ENCODE measurements at places on chromosomes 3 and 15. TPM values are rescaled to one million over a fixed set of nuclear protein-coding genes. Genes with fewer than 3 reads are reported as not detected.

- no peak for DNase-seq
These were observed 2.7 kb downstream of the RFTN1 start for GRCh38 chr3:16510620-16511319.

DNA sequence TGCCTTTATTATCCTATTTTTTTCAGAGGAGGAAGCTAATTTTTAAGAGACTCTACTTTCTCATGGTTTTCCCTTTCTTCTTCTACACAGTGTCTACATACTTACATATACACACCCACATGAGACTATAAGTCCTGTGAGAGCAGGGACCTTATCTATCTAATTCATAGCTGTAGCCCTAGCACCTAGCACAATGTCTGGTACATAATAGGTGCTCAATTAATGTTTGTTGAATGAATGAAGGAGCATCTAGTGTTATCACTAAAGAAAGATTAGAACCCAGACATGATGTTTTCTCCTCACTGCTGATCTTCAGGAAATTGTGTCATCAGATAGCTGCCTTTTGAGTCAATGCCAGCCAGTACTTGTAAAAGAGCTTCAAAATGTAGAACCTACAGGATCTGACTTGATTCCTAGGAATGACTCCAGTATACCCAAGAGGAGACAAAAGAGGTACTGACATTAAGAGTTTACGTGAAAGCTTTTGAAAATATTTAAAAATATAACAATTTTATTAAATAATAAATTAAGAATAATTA lies 2.5 kb downstream of the SCG5 start:
- no peak for DNase-seq

PLCH1 gene
- total RNA-seq = 0.09 TPM

DNA sequence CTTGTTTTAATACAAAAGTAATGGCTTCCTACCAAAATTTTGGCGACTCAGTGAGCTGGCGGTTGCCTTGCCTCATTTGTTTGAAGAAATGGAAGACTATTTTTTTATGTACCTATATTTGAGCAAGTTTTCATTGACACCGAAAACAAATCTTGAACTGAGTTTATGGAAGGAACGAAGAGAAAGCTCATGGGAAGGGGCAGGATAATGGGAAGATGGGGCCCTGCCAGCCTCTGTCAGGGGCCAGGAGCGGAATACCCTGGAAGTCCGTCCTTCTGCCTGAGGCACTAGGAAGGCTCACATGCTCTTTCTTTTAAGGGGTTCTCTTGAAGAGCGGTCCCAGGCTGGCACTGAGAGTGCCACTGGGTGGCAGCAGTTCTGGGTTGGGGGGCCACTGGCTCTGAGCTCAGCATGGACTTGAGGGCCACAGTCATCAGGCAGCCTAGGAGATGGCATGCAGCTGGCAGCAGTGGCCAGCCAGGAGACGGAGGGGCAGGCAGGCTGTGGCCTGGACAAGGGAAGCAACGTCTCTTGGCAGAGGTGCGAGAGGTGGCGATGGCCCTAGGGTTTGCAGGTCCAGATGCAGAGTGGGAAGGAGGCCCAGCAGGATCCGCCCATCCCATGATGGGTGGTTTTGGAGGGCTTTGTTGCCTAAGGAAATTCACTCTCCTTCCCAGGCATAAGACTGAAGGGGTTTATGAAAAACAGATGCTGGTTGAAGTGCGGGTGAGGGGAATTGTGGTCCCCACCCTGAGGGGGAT lies 41.6 kb downstream of the ISG20 start:
- no peak for DNase-seq

- peak; percentile 16 for DNase-seq
These were observed 5.2 kb downstream of the CAPN3 start for GRCh38 chr15:42364529-42364928.

FETUB gene
- not detected for total RNA-seq

CPNE9 gene
- total RNA-seq = not detected

- peak; percentile 6 for DNase-seq
These were observed 376.5 kb upstream of the KCNMB2 start for GRCh38 chr3:178159691-178160220.

DNA sequence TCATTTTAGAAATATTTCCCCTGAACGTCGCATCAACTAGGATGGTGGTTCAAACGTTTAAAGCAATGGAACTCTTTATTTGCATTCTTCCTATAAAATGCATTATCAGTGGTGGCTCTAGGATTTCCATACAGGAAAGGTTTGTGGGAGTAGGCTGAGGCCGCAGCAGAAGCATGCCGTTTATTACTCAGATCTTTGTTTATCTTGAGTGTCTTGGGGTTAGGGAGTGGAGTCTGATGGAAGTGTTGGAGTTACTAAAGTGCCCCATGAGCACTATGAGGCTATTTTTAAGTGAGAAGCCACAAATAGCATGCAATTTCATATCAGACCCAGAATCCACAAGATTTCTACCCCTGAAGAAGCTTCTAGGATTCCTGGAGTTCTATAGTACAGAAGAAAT lies 26.2 kb downstream of the ATOSA start:
- DNase-seq = peak; percentile 68

DNA sequence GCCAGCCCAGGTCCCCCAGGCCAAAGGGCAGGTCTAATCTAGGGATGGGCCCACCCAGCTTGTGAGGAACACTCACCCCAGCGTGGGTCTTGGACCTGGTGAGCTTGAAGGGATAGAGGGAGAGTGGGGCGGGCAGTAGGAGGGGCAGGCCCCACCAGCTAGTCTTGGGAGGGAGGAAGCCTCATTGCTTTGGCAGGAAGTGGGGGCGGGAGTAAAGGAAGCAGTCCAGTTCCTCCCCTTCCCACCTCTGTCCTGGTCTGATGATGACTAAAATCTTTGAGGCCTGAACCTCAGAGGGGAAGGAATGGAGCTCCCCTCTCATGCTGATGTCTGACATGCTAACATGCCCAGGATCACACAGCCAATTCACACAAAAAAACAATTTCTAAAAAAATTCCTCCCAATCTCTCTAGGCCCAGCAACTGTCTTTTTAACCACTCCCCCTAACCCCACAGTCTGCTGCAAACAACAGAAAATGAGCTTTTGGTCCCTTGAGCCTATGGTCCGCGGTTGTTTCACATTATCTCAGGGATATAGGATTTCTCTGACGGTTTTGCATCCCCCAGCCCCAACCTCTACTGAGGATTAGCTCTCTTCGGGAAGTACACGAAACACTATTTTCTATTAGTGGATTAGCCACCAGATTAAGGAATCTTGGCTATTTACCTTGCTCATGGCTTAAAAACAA lies 30.7 kb upstream of the DUSP7 start:
- peak; percentile 37 for DNase-seq

DNA sequence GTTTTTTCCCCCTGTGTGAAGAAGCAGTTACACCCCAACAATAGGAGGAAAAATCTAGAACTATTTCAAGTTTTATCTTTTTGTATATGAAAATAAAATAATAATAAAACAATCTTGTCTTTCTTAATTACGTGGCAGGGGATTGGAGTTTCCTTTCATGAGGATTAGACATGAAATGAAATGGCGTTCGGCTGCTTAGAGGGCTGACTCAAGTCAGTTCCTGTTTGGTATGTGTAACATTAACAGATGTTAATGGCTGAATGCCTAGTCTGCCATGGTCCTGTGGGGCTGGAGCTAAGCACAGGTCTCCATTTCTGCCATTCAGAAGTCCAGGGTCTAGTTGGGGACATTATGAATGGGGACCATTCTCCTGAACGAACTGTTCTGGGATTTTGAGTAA lies 3.1 kb upstream of the EXOG start:
- DNase-seq = peak; percentile 42

SUCLG2 gene
- 73.9 TPM for total RNA-seq

- no peak for DNase-seq
These were observed 31.6 kb upstream of the GABRG3 start for GRCh38 chr15:26939398-26939797.

EXOSC7 gene
- total RNA-seq = 80.2 TPM

DNA sequence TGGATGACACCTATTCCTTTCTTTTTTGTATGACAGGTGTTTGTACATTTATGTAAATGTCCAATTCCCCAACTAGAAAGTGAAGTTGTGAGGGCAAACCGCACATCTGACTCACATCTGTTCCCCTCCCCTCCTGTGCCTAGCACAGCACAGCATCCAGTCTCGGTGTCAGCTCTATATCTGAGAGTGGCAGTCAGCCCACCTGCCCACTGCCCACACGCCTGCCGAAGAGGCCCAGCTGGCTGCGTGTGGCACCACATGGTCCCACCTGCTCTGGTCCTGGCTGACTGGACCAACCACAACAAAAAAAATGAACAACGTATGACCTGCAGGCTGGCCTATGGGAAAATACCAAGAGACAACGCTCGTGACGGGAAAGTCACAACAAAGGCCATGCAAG lies 62.8 kb downstream of the XXYLT1 start:
- DNase-seq = no peak

- DNase-seq = no peak
These were observed 161.8 kb downstream of the SNRK start for GRCh38 chr3:43448098-43448497.

DNA sequence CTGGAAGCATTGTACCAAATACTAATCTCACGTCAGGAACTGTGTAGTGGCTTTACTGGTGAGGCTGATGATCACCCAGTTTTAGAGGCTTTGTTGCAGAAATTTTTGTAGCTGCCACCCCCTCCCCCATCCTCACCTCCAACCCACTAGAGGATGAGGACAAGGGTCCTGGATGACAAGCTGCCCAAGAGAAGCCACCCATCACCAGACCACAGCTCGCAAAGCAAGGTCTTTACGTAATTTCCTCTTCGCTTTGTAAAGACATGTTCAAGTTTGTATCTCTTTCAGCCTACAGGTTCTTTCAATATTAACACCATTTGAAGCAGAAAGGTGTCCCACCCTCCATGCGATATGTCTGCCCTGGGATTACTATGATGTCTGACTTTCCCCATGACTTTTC lies 74.2 kb downstream of the LDHAL6B start:
- no peak for DNase-seq

All from fibroblast of the aortic adventitia (primary cell).